Activated CD8-positive, alpha-beta memory T cell treated with anti-CD3 and anti-CD28 coated beads for 24 hours (primary cell): ENCODE measurements at places on chromosomes 6 and 20.
A peak's percentile ranks its signal among the peaks of the same experiment; 100 is the strongest.

- no peak for DNase-seq
Measured at GRCh38 chr6:96468681-96469224, 52.9 kb upstream of the UFL1 start.

- DNase-seq = no peak
Measured at GRCh38 chr20:44092551-44093248, 94.3 kb downstream of the JPH2 start.

DNA sequence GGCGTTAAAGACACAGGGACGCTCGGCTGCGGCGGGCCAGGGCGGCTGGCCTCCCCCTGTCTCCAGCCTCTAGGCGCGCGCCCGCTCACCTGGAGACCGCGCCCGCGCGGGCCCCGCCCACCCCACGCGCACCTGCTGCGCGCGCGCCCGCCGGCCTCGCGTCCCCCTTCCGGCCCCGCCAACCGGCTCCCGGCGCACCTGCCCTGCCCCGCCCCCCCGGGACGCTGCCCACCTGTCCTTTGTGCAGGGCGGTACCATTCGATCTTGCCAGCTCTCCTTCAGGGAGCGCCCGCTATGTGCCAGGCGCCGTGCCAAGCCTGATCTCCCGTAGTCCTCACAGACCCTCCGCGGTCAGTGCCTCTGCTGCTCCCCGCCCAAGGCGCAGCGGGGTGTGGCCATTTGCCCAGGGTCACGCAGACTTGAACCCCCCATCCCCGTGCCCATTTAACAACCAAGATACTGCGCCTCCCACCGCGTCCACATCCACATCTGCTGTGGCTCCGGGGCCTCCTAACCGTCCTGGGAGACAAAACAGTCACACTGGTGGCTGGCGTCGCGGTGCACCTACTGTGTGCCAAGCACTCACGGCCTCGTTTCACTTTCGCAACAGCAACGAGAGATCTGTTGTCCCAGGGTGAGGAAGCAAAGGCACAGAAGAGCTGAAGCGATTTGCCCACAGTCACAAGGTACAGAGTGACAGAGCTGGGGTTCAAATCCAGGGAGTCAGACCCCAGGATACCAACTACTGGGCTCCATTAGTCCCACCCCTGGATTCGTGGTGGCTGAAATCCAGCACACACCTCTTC is 48.1 kb downstream of the NOL4L start:
- DNase-seq = peak; percentile 78

- no peak for DNase-seq
Measured at GRCh38 chr6:45310118-45310788, 17.9 kb upstream of the RUNX2 start.

DNA sequence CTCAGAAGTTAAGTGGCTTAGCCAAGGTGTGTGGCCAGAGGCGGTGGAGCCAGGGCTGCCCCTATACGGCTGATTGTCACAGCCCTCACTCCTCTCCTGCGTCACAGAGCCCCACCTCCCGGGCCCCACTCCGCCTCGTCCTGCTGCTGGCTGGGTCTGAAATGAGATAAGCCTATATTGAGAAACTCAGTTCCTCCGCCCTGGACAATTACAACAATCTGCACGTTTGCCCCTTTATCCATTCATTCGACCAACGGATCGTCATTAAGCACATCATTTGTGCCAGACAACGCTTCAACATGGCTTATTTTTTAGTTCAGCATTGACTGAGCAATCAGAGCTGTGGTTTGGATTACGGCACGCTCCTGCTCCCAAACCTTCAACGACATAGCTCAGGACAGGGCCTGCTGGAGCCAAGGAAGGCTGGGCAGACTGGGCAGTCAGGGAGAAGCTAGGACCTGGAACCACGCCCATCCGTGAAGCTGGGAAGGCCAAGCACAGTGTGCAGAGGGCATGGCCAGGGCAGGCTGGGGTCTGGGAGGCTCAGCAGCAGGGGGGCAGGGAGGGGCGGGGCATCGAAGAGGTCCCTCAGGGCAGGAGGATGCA is 16.6 kb upstream of the EZR start:
- no peak for DNase-seq
